ENCODE measurements at places on chromosomes 1 and 21.

DNA sequence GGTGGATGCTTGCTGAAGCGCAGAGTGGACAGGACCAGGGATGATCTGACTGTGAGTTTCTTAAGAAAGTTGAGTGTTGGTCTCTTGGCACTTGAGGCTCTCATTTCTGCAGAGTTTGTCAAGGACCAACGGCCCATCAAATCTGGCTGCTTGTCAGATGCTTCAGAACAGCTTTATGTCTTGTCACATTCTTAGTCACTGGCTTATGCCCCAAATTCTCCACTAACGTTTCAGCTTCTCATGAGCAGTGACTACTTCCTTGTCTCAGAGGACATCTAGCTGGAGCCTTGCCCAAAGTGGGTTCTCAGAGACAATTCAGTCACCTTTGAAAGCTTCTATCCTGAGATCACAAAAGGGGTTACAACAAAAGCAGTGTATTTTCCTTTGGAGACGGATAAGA lies 92.3 kb downstream of the ST6GALNAC5 start:
- no peak for DNase-seq

GRCh38 chr1:189431447-189431846 lies 1046.2 kb downstream of the BRINP3 start:
- no peak for DNase-seq

- DNase-seq: no peak
Observed at GRCh38 chr1:1167841-1168450, 5.7 kb upstream of the TTLL10 start.

DNA sequence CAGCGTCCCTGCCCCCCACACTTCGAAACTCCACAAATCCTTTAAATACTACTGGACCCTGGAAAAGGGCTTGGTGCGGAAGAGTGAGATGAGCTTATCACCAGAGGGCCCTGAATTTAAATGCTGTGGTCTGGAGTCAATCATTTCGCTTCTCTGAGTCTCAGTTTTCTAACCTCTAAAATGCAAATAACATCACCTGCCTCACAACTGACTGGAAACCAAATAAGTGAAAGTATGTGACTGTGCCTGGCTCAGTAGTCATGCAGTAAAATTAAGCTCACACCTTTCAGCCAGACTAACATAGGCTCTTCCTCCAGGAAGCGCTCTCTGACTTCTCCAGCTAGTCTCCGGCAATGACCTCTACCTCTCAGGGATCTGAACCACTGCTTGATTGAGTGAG lies 4.2 kb downstream of the GJA4 start:
- DNase-seq: no peak

- no peak for DNase-seq
Observed at GRCh38 chr1:173208146-173208545, 1.0 kb upstream of the TNFSF4 start.

DNA sequence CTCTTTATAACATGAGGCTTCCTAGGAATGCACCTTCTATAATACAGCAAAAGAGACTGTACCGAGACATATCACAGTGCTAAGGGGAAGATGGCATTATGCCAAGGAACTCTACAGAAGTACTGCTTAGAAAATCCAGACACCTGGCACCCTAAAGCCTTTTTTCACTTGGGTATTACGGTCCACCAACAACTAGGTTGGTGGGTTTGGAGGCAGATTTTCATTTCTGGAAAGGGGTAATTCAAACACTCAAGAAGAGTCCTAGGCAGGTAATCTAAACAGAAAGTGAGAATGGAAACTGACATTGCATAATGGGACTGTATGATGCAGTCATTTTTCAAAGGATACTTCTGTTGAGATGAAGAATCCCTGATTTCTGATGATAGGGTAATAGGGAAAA lies 19.6 kb downstream of the SCMH1 start:
- no peak for DNase-seq

DNA sequence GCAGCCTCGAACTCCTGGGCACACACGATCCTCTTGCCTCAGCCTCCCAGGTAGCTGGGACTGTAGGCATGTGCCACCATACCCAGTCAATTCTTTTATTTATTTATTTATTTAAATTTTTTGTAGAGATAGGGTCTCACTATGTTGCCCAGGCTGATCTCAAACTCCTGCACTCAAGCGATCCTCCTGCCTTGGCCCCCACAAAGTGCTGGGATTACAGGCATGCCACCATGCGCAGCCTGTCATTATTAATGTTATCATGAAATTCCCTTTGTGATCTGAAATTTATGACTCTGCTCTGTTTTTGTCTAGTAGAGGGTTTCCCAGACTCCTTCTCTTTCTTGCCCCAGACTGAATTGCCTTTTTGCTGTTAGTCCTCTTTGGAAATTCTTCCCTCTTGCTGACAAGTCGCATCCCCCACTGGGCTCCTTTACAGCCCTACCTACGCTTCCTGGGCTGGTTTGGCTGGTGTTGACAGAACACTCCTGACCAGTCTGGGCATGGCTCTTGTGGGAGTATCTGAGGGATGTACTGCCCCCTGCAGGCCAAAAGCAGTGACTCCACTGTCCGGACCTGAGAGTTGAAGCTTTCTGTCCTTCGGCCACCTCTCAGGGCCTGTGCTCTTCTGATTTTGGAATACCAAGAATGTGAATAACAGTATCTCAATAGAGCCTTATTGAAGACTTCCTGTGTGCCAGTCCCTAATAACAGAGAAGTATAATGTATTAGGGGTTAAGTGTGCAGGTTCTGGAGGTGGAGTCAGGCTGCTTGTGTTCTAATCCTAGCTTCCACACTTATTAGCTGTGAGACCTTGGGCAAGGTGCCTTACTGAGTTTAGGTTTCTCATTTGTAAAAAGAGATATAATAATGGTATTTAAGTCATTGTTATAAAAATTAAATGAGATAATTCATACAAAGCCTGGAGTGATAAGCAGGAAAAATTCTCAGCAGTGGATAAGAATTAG lies 28.2 kb downstream of the TCEANC2 start:
- DNase-seq: no peak

GRCh38 chr1:57117753-57118152 lies 151.9 kb upstream of the C8B start:
- no peak for DNase-seq

- no peak for DNase-seq
Observed at GRCh38 chr1:245575710-245576109, 420.9 kb downstream of the KIF26B start.

DNA sequence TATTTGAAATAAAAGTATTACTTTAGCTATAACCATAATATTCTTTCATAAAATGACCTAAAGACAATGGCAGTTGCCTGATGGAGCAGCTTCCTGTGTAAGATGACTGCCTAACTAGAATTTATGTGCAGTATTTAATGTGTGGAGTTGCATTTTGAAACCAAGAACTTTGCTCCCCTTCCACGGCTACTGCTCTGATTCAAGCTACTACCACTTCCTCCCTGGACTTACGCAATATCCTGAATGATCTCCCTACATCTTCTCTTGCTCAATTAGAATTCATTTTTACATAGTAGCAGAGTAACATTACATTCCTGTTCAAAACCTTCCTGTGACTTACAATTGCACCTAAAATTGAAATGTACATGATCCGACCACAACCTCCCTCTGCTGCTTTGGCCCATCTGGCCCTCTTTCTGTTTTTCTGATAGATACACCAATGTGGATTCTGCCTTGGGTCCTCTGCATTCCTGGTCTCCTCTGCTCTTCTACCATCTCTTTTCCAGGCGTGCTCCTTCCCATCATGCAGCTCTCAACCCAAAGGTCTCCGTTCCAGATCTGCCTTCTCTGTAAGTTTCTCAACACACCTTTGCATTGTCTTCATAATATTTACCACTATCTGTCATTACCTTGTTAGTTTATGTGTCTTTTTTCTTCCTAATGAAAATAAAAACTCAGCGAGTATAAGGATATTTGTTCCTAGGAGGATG lies 47.4 kb upstream of the USP25 start:
- DNase-seq: no peak

DNA sequence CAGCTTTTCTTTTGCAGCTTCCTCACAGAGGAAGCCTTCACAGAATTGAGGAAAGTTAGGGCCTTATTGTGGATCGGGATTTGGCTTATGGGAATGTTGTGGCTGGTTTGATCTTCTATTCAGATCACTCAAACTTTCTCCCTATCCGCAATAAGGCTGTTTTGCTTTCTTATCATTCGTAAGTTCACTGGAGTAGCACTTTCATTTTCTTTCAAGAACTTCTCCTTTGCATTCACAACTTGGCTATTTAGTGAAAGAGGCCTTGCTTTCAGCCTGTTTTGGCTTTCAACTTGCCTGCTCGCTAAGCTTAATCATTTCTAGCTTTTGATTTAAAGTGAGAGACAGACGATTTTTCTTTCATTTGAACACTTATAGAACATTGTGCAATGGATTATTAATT lies 181.9 kb upstream of the B3GALT2 start:
- DNase-seq: no peak
